ENCODE measurements at places on chromosomes 3 and 15. TPM values are rescaled to one million over a fixed set of nuclear protein-coding genes. Genes with fewer than 3 reads are reported as not detected.
A peak's percentile ranks its signal among the peaks of the same experiment; 100 is the strongest.

LCMT2 gene
- 6.9 TPM for total RNA-seq

NTRK3 gene
- 3.5 TPM for total RNA-seq

CEMIP gene
- 7.3 TPM for total RNA-seq

LINS1 gene
- total RNA-seq: 18.8 TPM

ADGRG7 gene
- not detected for total RNA-seq

ABCC5 gene
- 38.0 TPM for total RNA-seq

RFX7 gene
- total RNA-seq: 17.2 TPM

ALG1L2 gene
- total RNA-seq: 1.5 TPM

ZNF860 gene
- total RNA-seq: 1.6 TPM

BCHE gene
- total RNA-seq: 5.8 TPM

RBP2 gene
- 3.1 TPM for total RNA-seq

DNA sequence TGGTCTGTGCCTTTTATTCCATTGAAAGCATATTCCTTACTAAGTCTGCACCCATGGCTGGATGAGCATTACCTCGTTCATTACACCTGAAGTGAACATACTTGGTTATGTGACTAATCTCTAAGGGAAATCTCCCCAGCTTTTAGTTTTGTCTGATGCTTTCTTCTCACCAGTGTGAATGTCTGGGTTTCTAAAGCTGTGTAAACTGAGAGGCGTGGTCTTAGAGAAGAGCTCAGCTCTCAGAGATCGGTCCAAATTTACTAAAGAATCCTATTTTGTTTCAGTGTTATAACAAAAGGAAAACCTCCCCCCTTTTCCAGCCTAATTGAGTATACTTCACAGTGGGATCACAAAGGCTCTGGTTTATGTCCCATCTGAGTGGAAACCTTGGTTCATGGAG, 352.3 kb downstream of the PTPRG start:
- no peaks in the 10 kb centered on the region for H3K27me3 ChIP-seq
- H3K27ac ChIP-seq: no peak overlapping the region
- no peak overlapping the region for H3K4me3 ChIP-seq
- no peak for DNase-seq
- H3K4me1 ChIP-seq: peaks cover 8% of the 10 kb centered on the region

DNA sequence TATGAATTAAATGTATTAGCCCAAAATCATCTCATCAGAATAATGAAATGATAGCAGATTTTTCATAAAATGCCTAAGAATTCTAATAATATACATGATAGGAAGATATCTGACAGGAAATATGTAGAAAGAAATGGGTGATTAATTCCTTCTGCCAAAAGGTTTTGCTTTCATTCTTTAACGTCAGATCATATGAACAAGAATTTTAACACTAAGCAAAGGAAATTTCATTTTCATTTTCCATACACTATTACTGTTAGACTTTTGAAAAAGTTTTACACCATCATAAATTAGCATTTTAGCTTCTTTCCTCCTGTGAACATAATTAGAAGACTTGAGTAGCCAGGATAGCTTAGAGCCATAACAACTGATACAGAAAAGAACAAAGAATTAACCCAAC, 1099.9 kb downstream of the NSUN3 start:
- H3K36me3 ChIP-seq: no peaks in the 10 kb centered on the region
- no peak for DNase-seq
- H3K4me1 ChIP-seq: no peaks in the 10 kb centered on the region
- H3K27ac ChIP-seq: no peak overlapping the region
- H3K27me3 ChIP-seq: no peaks in the 10 kb centered on the region

DNA sequence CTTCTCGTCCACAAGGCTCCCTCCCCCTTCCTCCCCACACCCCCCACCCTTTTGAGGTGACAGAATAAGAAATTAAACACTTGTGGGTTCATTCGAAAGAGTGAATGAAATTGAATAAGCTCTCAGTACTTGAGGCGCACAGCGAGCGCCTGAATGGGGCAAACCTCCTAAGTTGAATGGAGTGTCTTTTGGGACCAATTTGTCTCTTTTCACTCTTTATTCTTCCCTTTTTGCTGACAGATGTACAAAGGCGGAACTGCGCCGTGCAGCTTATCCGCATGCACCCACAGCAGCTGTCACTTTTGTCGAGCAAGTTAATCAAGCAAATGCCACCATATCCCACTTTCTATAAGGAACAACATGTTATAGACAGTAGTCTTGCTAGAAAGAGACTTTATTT, 47.9 kb upstream of the FEZF2 start:
- no peak overlapping the region for H3K27ac ChIP-seq
- no peaks in the 10 kb centered on the region for H3K27me3 ChIP-seq
- H3K36me3 ChIP-seq: no peaks in the 10 kb centered on the region

DNA sequence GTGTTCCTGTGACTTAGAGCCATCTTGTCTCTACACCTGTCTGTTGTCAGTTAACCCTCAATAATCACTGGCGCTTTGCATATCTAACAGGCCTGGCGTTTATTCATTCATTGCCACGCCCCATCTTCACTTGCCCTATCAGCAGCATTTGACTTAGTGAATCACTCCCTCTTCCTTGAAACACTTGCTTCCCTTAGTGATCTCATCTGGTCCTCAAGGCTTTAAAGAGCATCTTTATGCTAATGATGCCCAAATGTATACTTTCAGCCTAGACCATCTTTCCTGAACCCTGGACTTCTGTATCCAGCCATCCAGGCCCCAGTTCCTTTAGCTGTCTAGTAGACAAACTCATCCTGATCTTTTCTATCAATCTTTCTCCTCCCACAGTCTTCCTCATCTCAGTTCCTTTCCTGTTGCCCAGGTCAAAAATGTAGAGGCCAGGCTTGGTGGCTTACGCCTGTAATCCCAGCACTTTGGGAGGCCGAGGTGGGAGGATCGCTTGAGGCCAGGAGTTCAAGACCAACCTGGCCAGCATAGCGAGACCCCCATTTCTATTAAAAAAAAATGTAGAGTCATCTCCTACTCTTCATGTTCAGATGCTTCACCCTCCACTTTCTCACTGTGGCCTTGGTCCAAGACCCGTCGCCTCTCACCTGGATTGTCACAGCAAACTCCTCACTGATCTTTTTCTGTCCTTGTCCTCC, 1.4 kb upstream of the IGDCC4 start:
- peaks cover 24% of the 10 kb centered on the region for H3K27me3 ChIP-seq
- no peak overlapping the region for H3K27ac ChIP-seq
- no peaks in the 10 kb centered on the region for H3K36me3 ChIP-seq
- peaks cover 16% of the 10 kb centered on the region for H3K4me1 ChIP-seq
- no peak overlapping the region for H3K4me3 ChIP-seq

GRCh38 chr15:101615986-101616848, 36.0 kb downstream of the TM2D3 start:
- H3K4me1 ChIP-seq: peaks cover 7% of the 10 kb centered on the region
- no peak overlapping the region for H3K27ac ChIP-seq
- peak overlapping the region; percentile 27 for H3K4me3 ChIP-seq
- no peak for DNase-seq
- no peaks in the 10 kb centered on the region for H3K27me3 ChIP-seq

GRCh38 chr3:29083676-29084075, 197.2 kb upstream of the RBMS3 start:
- no peak for DNase-seq
- no peaks in the 10 kb centered on the region for H3K4me1 ChIP-seq
- no peaks in the 10 kb centered on the region for H3K27me3 ChIP-seq
- H3K27ac ChIP-seq: no peak overlapping the region

DNA sequence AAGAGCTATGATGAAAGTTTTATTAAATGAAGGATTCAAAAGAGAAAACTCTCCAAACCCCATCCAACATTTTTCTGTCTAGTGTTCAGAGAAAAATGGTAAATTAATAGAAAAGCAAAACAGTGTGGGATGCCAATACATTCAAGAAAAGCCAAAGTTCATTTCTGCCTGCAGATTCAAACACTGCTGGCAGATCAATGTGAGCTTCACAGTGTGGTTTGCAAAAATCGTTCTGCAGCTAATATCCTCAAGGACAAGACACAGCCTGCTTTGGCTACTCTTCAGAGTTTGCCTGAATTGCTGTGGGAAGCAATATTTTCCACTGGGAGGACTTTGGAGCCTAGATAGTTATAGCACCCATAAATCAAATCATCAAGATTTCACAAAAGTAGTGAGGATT, 619.9 kb upstream of the SUCLG2 start:
- H3K27ac ChIP-seq: no peak overlapping the region
- no peaks in the 10 kb centered on the region for H3K4me1 ChIP-seq
- no peaks in the 10 kb centered on the region for H3K27me3 ChIP-seq
- H3K36me3 ChIP-seq: no peaks in the 10 kb centered on the region

DNA sequence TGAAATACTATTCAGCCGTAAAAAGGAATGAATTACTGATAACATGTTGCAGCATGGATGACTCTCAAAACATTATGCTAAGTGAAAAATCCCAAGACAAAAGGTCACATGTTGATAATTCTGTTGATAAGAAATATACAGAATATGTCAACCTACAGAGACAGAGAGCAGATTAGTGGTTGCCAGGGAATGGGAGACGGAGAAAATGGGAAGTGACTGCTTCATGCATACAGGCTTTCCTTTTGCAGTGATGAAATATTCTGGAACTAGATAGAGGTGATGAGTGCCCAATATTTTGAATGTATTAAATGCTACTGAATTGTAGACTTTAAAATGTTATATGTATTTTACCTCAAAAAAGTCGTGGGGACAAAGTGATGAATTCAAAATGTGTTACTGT, 56.2 kb downstream of the ABHD2 start:
- no peak for DNase-seq
- peaks cover 51% of the 10 kb centered on the region for H3K4me1 ChIP-seq
- H3K27me3 ChIP-seq: no peaks in the 10 kb centered on the region

- no peak for DNase-seq
- no peaks in the 10 kb centered on the region for H3K4me1 ChIP-seq
- H3K27me3 ChIP-seq: no peaks in the 10 kb centered on the region
- no peaks in the 10 kb centered on the region for H3K36me3 ChIP-seq
These were observed 76.7 kb downstream of the ADAMTS7 start for GRCh38 chr15:78734451-78735064.

DNA sequence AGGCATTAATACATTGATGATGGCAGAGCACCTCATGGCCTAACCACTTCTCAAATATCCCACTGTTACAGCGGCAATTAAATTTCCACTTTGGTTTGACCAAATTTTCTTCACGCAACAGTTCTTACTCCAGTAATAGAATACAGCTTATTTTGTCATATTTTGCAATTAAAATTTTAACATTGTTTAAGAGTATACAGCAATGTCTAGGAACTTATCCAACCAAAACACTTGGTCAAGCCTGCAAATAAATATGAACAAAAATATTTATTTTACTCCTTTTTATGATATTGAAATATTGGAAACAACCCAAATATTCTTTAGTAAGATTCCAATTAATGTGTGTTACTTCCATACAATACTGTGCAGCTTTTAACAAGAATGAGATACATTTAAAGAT, 45.3 kb upstream of the C3orf80 start:
- no peak for DNase-seq
- H3K27ac ChIP-seq: no peak overlapping the region
- no peaks in the 10 kb centered on the region for H3K4me1 ChIP-seq
- no peaks in the 10 kb centered on the region for H3K36me3 ChIP-seq
- no peaks in the 10 kb centered on the region for H3K27me3 ChIP-seq
- no peak overlapping the region for H3K4me3 ChIP-seq

DNA sequence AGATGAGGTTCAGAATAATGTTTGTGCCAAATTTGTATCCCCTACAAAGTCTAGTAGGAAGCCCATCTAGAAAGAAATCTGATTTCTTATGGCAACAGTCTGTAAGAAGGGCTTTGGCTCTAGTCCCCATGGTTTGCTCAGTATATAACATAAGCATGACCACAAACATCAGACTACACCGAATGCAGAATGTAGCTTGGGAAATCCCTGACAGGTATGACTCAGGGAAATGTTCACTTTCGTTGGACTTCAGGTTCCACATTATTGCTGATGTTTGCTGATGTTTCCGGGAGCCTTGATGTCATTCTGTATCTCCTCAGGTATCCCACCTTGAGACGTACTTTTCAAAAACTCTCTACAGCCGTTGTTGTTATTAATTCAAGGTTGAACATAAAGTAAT, 304.4 kb upstream of the TGFBR2 start:
- DNase-seq: no peak
- H3K4me1 ChIP-seq: no peaks in the 10 kb centered on the region
- H3K36me3 ChIP-seq: no peaks in the 10 kb centered on the region
- no peak overlapping the region for H3K4me3 ChIP-seq

- DNase-seq: no peak
- H3K27me3 ChIP-seq: no peaks in the 10 kb centered on the region
- peaks cover 8% of the 10 kb centered on the region for H3K36me3 ChIP-seq
- no peak overlapping the region for H3K27ac ChIP-seq
These were observed 93.9 kb downstream of the PLOD2 start for GRCh38 chr3:146067048-146067447.

DNA sequence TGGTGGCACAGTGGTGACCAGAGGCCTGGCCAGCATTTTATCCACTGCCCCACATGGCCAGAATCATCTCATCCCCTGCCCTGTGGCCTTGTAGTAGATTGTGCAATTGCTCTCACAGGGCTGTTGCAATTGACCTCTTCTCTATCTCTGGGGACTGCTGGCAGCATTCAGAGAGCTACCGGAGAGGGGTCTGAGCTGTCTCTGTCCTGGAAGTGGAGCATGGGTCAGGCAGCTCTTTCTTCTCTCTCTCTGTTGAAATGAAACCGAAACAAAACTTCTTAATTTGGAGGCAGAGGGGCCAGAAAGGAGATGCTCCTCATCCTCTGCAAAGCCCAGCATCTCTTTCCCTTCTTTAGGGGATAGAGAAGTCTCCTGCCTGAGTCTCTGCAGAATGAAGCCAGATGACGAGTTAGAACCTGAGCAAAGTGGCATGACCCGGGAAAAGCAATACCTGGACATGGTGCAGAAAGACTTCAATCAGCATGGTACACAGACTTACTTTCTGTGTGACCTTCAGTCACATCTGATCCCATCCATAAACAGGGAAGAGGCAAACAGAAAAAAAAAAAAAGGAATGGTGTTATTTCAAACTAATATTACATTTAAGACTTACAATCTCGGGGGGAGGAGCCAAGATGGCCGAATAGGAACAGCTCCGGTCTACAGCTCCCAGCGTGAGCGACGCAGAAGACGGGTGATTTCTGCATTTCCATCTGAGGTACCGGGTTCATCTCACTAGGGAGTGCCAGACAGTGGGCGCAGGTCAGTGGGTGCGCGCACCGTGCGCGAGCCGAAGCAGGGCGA, 144.5 kb upstream of the BCL6 start:
- no peaks in the 10 kb centered on the region for H3K27me3 ChIP-seq
- no peak for DNase-seq
- peaks cover 8% of the 10 kb centered on the region for H3K4me1 ChIP-seq
- H3K4me3 ChIP-seq: no peak overlapping the region
- H3K36me3 ChIP-seq: no peaks in the 10 kb centered on the region

- DNase-seq: no peak
- no peaks in the 10 kb centered on the region for H3K27me3 ChIP-seq
- no peak overlapping the region for H3K4me3 ChIP-seq
- H3K27ac ChIP-seq: peak overlapping the region; percentile 85
These were observed 59.2 kb downstream of the CACNA2D2 start for GRCh38 chr3:50444213-50444612.

Measured in lower lobe of right lung (tissue), 2 donors.